GM23248 (cell line): ENCODE measurements at places on chromosomes 1 and 21. TPM values are rescaled to one million over a fixed set of nuclear protein-coding genes. Genes with fewer than 3 reads are reported as not detected.
A peak's percentile ranks its signal among the peaks of the same experiment; 100 is the strongest.

GRCh38 chr1:153384958-153385580 is 5.8 kb downstream of the S100A8 start:
- no peak for DNase-seq

- DNase-seq: no peak
Observed at GRCh38 chr1:53683986-53684740, 54.8 kb downstream of the GLIS1 start.

- DNase-seq: peak; percentile 75
Observed at GRCh38 chr1:155729031-155729898, 40.4 kb downstream of the DAP3 start.

DNA sequence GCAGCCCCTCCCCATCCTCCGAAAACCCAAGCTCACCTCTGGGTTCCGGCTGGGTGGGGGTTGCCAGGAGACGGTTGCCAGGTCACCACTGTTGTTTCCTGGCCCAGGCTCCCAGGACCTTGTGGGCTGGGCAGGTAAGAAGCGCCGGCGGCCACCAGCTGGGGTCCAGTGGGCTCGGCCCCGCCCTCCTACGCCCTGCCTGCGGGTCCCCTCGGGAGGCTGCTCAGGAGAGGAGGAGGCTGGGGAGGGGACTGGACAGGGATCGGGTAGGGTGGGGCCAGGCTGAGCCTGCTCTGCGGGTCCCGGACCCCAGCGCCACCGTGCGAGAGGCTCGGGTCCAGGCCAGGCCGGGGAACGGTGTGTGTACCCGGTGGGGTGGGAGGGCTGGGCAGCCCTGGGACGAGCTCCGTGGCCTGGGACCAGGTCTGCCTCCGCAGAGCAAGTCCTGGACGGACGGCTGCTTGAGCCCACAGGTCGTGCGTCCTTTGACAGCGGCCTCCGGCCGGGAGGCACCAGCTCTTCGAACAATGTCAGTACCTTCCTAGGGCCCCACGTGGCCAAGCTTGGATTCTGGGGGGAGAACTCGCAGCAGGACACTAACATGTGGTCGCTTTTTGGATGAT is at the start of gene TTLL10:
TTLL10 (plus strand) TSS at position 88 of the 623 bp plus-strand sequence. CDS start 5,336 bp downstream, outside the sequence.
- DNase-seq: no peak

GRCh38 chr1:197844651-197845050 is 57.8 kb upstream of the C1orf53 start:
- peak; percentile 8 for DNase-seq

- DNase-seq: no peak
Observed at GRCh38 chr1:25624156-25624555, 7.6 kb downstream of the MAN1C1 start.

DNA sequence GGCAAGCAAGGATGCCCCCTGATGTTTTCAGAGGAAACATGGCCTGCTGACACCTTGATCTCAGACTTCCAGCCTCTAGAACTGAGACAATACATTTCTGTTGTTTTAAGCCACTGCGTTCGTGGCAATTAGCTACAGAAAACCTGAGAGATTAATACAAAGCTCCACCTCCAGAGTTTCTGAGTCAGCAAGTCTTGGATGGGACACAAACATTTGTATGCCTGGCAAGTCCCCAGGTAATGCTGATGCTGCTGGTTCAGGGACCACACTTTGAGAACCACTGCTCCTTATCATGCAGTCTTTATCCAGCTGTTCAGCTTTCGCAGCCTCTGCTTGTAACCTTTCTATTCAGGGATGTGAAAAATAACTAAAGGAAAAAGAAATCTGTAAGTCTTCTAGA is 565.7 kb upstream of the PLXNA2 start:
- no peak for DNase-seq

The EVI5 gene
- 16.5 and 24.5 TPM in 2 replicates for total RNA-seq

The OR10J1 gene
- total RNA-seq: not detected in 2 replicates

The CAPZB gene
- 188 and 229 TPM in 2 replicates for total RNA-seq

The WLS gene
- total RNA-seq: 26.7 and 40.8 TPM in 2 replicates

The PRELP gene
- under 0.01 and 0.32 TPM in 2 replicates for total RNA-seq

The SLC5A9 gene
- total RNA-seq: not detected in 2 replicates
